ENCODE measurements at places on chromosomes 3 and 15.

DNA sequence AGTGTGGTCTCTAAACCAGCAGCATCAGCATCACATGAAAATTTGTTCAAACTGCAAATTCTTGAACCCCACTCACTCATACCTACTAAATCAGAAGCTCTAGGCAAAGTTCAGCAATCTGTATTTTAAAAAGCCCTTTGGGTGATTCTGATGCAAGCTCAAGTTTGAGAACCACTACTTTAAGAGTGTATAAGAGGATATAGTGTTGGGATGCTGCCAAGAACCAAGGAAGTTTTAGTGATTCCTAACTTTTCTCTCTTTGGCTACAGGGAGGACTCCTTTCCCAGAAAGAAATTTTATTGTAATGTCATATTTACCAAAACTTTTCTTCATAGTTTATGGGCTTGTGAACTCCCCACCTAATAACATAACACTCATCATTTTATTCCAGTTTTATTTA is 422.2 kb downstream of the TBC1D5 start:
- no peak for DNase-seq

DNA sequence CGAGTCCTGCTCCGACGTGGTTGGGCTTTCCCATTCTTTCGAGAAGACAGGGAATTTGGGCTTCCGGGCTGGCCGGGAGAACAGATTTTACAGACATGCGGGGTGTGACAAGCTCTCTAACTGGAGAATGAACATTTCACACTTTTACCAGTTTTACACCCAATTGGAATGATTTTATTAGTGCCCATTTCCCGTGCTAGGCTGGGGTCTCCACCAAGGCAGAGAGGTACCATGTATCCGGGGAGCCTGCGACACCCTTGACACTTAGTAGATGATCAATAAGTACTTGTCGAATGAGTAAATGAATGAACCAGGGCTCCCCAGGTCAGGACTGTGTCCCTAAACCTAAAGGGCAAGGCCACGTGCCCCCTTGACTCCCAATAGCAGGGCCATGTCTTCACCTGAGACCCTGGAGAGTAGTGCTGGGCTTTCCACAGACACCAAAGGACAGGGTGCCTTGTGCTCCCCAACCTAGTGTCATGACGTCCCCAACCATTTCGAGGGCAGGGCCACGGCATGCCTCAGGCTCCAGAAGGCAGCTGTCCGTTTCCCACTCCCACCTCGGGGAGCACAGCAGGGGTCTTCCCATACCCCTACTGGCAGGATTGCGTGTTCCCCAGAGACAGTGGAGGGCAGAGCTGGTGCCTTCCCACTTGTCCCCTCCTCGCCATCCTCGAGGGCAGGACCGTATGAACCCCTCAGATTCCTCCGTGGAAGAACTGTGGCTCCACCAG is 679 bp upstream of the MYD88 start:
- DNase-seq: no peak

GRCh38 chr3:74080056-74080461 is 455.3 kb upstream of the PDZRN3 start:
- no peak for DNase-seq

- no peak for DNase-seq
Measured at GRCh38 chr3:355622-356021, 159.1 kb downstream of the CHL1 start.

GRCh38 chr3:109252641-109253040 is 63.7 kb downstream of the DPPA2 start:
- no peak for DNase-seq

- no peak for DNase-seq
Measured at GRCh38 chr3:33544126-33544525, 103.9 kb upstream of the UBP1 start.

DNA sequence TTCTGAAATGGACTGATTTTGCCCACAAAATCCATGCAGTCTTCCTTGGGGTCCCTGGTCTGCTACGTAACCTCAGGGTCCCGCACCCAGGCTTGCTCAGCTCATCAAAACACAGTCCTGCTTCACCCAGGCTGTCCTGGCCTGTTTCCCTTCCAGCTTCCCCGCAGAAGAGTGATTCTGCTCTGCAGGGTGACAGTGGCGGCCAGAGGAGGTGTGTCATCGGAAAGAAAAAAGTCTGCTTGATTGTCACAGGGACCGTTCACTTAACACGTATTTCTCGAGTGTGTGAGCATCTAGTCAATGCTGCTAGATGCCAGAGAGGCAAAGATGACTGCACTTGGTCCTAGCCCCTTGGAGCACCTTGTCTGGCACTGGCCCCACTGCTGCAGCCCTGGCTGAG is 50.1 kb upstream of the ABHD2 start:
- DNase-seq: no peak

- no peak for DNase-seq
Measured at GRCh38 chr3:134013280-134013679, 16.4 kb downstream of the SLCO2A1 start.

DNA sequence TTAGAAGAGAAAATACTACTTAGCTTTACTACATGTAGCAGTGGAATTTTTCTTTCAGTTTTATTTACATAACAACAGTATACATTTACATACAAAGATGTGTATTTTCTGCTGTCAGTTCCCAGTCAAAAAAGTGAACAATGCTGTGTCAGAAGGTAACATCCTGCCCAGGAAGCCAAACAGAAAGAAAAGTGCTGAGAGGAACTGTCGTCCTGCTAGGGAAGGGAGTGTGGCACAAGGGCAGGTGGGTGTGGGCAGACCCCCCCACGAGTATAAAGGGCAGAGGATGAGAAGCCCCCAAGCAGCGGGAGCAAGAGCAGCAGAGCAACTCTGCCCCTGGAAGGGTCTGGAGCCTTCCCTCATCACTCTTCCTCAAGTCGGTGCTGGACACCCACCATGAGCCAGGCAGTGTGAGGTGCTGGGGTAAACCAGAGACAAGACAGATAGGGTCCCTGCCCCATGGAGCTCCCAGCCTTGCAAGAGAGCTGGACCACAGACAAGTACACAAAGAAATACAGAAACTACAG is 39.7 kb downstream of the TBC1D2B start:
- no peak for DNase-seq

DNA sequence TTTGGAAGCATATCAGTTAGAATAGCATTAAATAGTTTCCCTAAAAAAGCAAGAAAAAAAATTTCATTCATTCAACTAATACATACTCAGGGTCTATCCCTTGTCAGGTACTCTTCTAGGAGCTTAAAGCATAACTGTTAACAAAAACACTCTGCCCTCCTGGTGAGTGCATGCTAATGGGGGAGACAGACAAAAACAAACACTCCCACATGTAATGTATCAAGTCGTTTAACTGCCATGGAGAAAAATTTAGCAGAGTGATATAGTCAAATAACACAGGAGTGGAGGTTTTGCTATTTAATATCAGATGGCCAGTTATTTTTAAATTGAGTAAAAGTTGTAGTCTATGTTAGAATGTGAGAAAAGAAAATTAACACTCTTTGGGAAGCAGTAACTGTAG is 254.5 kb upstream of the RARB start:
- DNase-seq: no peak

DNA sequence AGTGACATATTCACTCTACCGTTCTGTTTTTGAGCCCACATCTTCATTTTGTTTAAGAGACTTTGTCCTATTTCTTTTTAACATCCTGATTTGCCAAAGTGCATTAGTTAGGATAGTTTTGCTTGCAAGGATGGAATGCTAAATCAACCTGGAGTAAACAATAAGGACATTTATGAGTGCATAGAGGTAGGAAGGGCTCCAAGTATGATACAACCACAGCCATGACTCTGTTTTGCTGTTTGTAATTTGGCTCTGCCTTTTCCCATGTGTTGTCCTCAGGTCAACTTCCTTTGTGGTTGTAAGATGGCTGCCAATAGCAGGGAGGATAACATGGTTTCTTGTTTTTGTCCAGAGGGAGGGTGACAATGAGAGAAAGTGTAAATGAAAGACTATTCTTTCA is 66.4 kb upstream of the GOLIM4 start:
- DNase-seq: no peak

- no peak for DNase-seq
Measured at GRCh38 chr3:86930831-86931230, 60.1 kb downstream of the VGLL3 start.

DNA sequence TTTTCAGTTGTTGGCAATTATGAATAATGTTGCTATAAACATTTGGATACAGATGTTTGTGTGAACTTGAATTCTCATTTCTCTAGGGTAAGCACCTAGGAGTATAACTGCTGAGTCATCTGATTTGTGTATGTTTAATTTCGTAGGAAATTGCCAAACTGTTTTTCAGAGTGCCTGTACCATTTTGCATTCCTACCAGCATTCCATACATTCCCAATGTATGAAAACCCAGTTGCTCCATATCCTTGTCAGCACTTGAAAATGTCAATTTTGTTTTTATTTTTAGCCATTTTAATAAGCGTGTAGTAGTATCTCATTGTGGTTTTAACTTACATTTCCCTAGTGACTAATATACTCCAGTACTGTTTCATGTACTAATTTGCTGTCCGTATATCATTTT is 98.5 kb upstream of the TSC22D2 start:
- DNase-seq: no peak

DNA sequence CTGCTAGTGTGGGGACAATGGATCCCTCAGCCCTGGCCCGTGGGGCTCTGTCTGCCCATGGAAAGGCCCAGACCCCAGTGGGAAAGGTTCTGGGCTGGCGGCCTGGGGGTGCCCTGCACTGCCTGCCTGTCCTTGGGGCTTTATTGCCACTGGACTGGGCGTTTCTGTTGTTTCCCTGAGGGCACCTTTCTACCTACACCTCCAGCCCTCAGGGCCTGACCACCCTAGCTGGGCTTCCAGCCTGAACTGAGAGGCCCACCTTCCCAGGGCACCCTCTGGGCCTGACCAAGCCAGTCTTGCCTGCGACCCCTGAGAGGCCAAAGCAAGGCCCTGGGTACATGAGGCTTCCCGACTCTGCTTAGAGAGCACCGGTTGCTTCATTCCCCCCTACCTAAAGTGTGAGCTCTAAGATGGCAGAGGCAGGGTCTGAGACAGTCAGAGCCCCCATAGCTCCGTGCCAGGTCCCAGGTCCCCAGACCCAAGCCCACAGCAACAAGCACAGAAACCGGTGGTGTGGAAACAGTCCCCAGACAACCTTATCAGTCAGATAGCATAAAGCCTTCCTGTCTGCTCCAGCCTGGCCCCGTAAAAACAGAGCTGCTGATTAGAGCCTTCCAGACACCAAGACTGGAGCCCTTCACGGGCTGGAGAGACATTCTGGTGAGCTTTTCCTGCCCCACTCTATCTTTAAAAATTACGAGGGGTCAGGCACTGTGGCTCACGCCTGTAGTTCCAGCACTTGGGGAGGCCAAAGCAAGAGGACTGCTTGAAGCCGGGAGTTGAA is 102.8 kb downstream of the CHSY1 start:
- DNase-seq: no peak

All from HL-60 (cell line).